ENCODE measurements at places on chromosomes 16 and 17. TPM values are rescaled to one million over a fixed set of nuclear protein-coding genes. Genes with fewer than 3 reads are reported as not detected.

GRCh38 chr17:66971264-66971663 is 6.8 kb downstream of the CACNG4 start:
- DNase-seq: no peak

DNA sequence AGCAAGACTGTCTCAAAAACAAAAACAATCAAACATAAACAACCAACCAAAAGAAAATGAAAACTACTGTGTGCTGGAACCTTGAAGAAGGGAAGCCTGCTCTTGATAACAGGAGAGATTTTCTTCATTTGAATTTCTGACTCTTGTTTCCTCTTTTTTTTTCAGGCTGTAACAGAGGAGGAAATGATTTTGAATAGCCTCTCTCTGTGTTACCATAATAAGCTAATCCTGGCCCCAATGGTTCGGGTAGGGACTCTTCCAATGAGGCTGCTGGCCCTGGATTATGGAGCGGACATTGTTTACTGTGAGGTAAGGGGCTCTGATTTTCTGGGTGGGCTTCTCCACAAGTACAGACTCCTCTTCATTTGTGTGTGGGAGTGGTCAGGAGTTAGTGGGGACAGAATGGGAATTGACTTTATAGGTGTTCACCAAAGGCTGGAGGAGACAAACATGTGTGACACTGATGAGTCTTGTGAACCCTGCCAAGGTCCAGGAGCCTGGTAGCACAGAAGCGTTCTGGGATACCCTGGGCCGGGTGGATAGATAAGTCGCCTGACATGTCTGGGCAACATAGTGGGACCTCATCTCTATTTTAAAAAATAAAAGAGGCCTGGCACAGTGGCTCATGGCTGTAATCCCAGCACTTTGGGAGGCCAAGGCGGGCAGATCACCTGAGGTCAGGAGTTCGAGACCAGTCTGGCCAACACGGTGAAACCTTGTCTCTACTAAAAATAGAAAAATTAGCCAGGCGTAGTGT is 14.9 kb downstream of the DUS2 start:
- no peak for DNase-seq

- DNase-seq: no peak
Measured at GRCh38 chr17:2876467-2876866, 80.2 kb downstream of the RAP1GAP2 start.

GRCh38 chr16:89969741-89970410 is 21.3 kb downstream of the DEF8 start:
- DNase-seq: no peak

DNA sequence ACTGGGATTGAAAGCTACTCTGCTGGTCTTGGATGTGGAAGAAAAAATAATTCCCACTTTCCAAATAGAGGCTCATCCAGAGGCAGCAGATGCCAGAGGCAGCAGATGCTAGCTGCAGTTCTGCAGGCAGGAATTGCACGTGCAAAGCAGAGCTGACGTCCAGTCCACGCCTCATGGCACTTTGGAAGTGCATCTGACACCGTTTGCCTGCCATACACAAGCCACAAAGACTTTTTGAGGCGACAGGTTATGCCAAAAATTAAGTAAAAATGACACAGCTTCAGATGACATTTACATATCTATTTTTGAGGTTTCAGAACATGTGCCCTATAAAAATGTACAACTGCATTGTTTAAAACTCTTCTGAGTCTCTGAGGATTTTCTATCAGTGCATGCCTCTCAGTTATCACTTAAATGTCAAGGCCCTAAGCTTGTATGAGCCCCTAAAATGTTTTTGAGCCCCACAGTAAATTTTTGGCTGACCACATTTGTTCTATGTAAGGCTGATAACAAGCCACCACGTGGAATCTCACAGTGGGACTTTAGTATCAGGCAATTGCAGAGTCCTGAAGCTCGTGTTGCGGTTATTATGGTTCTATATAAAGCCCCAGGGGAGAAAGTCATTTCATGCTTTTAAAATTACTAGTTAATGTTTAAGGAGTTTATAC is 239.2 kb downstream of the PRKCA start:
- no peak for DNase-seq

Gene NHERF2
- 184 TPM for polyA plus RNA-seq

GRCh38 chr17:28426081-28426519 is 20.1 kb upstream of the SLC46A1 start:
- no peak for DNase-seq

DNA sequence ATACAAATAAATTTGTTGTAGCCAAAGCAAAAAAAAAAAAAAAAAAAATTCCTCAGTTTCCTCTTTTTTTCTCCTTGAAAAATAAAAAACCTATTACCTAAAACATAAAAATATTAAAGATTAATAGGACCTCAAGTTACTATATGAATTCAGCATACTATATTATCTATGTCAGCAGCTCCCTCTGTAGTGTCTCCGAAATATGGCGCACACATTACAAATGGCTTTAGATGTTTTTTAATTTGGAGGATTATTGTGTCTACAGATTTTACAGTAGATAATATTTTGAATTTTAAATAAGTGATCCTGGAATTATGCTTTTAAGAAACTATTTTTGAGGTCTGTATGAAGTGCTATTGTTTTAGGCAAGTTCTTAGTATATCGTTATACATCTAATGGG is 94.4 kb downstream of the NLK start:
- DNase-seq: no peak

Gene KRTAP4-5
- not detected for polyA plus RNA-seq

Gene CCDC200
- 22.9 TPM for polyA plus RNA-seq

Gene HBQ1
- polyA plus RNA-seq: 0.79 TPM

DNA sequence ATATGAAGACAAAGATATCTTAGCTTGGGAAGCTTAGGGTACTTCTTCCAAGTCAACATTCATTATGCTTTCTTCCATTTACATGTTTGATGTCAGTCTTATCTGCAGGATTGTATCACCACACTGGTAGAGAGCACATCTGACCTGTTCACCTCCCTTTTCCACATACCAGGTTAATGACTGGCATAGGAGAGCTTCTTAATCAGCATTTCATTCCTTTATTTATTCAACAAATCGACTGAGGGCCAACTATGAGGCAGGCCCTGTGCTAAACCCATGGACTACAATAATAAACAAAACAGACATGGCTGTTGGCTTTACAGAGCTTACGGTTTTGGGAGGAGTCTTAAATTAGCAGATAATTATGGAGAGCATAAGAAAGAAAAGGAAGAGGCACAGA is 378.1 kb upstream of the CDH11 start:
- DNase-seq: no peak

GRCh38 chr17:69218986-69219385 is 9.6 kb downstream of the ABCA10 start:
- DNase-seq: no peak

DNA sequence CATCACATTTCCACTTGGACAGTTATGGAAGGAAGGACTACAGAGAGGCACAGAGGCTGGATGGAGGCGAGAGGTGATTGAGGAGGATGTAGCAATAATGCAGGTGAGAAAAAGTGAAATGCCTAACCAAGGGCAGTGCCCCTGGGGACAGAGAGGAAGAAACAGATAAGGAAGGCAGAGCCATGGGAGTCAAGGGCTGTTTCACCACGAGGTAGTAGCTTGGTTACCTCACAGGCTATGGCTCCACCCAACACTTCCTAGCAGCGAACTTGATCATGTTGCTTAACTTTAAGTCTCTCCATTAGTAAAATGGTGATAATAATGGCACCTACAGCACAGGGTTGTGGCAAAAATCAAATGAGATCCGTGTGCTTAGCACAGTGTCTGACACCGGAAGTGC is 83.9 kb downstream of the YPEL2 start:
- no peak for DNase-seq

Gene RANGRF
- 36.7 TPM for polyA plus RNA-seq

DNA sequence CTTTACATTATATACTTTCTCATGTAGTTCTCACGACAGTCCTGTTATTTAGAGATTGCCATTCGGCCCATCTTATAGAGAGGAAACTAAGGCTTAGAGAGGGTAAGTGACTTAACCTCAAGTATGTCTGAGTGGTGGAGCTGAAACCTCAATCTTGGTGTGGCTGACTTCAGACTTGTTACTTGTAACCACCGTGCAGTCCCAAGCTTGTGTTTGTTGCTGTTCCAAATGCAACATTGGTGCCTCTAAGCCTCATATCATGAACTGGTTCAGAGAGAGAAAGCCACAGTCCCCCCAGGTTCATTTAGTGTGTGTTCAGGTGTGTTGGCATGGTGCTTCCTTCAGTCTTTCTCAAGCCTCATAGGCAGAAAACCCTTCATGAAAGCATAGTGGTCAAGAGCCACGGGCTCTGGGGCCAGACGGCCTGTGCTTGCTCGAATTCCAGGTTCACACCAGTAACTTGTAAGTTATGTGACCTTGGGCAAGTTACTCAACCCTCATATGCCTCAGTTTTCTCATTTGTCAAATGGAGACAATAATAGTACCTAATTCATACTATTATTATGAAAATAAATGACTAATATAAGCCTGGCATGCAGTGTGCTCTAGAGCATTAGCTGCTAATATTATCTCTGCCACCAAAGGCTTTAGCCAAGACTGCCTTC is 39.9 kb downstream of the CDH1 start:
- no peak for DNase-seq

Gene ANKFN1
- polyA plus RNA-seq: 0.95 TPM

DNA sequence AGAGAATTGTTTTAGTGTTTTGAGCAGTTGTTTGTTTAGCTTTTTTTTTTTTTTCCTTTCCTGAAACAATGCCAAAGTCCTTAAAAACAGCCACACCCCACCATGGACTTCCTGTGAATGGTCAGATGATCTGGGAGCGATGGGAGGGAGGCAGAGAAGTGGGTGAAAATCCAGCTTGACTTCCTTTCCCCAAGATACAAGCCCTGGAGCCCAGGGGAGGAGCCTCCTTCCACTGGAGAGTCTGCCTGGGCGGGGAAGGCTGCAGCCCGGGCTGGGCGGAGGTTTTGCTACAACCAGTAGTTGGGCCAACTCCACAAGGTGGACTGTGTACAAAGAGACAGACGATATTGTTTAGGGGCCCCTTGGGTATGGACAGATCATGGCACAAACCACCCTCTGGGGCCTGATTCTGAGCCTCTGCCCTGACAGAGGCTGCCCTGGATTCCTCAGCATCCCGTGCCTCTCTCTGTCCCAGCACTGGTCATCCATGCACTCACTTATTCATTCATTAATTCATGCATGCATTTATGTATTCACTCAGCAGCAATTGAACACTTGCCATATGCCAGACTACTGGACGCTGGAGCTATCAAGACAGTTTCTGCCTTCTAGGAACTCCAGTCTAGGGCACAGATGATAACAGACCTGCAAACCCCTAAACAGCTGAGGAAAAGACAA is 29.8 kb downstream of the WSB1 start:
- no peak for DNase-seq

DNA sequence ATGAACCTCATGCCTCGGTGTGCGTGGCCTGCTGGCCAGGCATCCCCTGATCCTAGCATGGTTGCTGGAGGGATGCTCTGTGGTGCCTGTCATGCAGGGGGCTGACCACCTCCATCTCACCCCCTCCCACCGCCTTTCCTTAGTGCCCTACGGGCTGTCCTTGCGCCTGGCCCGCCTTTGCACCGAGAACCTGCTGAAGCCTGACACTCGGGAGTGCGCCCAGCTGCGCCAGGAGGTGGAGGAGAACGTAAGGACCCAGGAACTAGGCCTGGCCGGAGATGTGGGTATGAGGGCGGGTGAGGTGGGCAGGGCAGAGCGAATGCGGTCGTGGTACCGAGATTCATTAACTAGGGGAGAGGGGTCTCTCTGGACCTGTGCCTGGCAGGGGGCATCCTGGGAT is 19.0 kb downstream of the ITGB4 start:
- DNase-seq: no peak

GRCh38 chr16:81327011-81327410 is 12.2 kb downstream of the GAN start:
- DNase-seq: no peak

DNA sequence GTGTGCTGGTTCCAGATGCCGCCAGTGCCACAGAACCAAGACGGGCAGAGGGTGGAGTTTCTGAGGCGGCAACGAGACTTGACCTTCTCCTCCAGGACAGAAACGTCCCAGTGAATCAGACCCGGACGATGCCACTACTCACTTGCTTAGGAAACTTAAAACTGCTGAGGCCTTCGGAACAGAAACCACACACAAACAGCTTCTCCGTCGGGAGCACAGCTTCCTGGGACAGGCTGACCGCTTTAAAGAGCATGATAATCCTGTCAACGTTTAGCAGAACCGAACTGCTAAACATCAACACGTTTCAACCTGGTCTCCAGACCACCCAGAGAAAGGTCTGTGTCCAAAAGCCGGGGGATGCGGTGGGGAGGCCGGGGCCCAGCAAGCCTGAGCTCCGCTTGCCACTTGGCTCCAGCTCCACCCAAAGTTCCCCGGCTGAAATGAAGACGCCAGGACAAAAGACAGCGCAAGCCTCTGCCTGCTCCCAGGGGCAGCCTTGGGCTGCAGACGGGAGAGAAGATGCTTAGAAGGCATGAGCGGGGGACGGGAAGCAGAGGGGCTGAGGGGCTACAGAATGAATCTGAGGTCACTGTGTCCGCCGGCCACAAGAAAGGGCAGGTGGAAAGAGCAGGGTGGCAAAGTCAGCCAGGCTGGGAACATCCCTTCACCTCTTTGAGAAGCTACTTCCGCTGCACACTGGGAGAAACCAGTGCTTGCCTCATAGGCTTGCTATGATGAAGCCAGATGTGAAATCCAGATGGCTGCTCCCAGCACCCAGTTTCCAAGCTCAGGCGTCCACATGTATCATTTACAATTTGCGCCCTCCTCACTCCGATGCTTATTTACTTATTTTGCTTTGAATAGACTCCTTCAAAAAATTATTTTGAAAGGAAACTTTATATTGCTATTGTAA is 69.0 kb downstream of the MRM3 start:
- DNase-seq: no peak

- DNase-seq: no peak
Measured at GRCh38 chr16:88013091-88013609, 61.9 kb downstream of the BANP start.

- DNase-seq: peak; percentile 31
Measured at GRCh38 chr16:16127469-16128116, 95.7 kb downstream of the ABCC6 start.

Gene JPH3
- polyA plus RNA-seq: 1.3 TPM

GRCh38 chr17:74739227-74739831 is 2.3 kb downstream of the RAB37 start:
- DNase-seq: no peak

GRCh38 chr17:12545877-12546513 is 119.7 kb upstream of the MYOCD start:
- no peak for DNase-seq

Data from left renal cortex interstitium (tissue), 4 donors.